ENCODE measurements at places on chromosomes 5 and 9.

GRCh38 chr9:136848393-136849037 is 694 bp upstream of the PHPT1 start:
- peak; percentile 51 for DNase-seq

GRCh38 chr5:149063896-149064478 is 1.1 kb upstream of the SH3TC2 start:
- no peak for DNase-seq

GRCh38 chr9:10613419-10613818 is 617 bp upstream of the PTPRD start:
- no peak for DNase-seq

DNA sequence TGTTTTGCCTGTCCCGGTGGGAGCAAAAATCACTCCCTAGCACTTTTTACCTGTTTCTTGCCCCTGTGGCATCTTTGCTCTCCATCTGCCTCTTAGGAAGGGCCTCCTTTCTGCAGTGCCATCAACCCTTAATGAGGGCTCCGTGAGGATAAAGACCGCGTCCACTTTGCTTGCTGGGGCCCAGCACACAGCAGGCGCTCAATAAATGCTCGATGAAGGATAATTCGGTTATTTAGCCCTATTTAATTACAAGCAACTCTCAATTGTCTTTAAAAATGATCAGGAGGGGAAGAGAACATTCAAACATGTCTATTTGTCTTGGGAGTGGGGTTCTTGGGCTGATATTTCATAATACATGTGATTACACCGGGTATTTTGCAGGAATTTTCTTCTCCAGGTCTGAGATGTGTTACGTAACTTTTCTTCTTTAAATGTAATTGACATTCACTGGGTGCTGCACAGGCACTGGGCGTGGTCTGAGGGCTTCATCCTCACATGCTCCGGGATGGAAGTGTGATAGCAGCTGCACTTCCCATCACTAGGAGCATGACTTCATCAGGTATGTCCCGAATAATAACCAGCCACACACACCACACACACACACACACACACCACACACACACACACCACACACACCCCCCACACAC is 19.8 kb upstream of the NTNG2 start:
- DNase-seq = no peak

- no peak for DNase-seq
Observed at GRCh38 chr9:85290019-85290418, 451.7 kb downstream of the AGTPBP1 start.

- no peak for DNase-seq
Observed at GRCh38 chr9:81627481-81627880, 61.9 kb downstream of the TLE1 start.
